ENCODE measurements at places on chromosomes 12 and 14. TPM values are rescaled to one million over a fixed set of nuclear protein-coding genes. Genes with fewer than 3 reads are reported as not detected.

Gene CD69
- 1.7 TPM for total RNA-seq

DNA sequence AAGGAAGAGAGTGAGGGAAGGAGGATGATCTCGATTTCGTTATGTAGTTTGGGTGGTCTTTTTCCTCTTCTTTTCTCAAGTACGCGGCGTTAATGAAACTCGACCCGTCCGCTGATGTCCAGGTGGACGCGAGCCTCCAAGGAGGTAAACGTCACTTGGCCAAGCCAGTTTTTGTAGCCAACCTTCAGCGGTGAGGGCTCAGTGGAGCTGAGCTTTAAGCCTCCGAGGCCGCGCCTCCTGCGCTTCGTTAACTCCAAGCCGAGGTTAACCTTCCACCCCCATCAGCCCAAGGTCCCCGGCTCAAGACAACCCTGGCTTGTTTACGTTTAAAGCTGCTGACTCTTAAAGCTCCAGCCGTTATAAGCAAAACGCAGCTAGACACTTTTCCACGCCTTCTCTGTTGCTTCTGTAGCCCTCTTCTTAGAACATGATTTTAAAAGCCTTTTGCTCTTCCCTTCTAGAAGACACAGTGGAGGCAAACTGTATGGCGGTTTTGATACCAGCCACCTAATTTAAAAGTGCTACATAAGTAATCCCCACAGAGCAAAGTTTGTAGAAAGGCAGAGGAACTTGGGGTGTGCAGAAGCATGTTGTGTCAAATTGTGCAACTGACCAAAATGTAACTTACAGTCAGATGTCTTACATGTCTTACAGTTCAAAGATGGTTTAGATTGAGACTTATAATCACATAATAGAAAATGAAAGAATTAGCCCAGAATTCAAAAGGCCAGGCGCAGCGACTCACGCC, 923 bp upstream of the ITPR2 start:
- H3K27me3 ChIP-seq, result no peaks in the 10 kb centered on the region
- peaks cover 24% of the 10 kb centered on the region for H3K4me1 ChIP-seq
- H3K36me3 ChIP-seq, result no peaks in the 10 kb centered on the region
- peak overlapping the region; percentile 77 for H3K4me3 ChIP-seq
- DNase-seq, result no peak

GRCh38 chr12:113440947-113441782, 19.0 kb downstream of the SDSL start:
- no peaks in the 10 kb centered on the region for H3K27me3 ChIP-seq
- H3K4me1 ChIP-seq, result no peaks in the 10 kb centered on the region
- H3K36me3 ChIP-seq, result no peaks in the 10 kb centered on the region

- DNase-seq, result no peak
- H3K4me1 ChIP-seq, result no peaks in the 10 kb centered on the region
- no peaks in the 10 kb centered on the region for H3K36me3 ChIP-seq
- H3K4me3 ChIP-seq, result no peak overlapping the region
- H3K27ac ChIP-seq, result no peak overlapping the region
Measured at GRCh38 chr12:104516821-104517220, 60.1 kb downstream of the CHST11 start.

- H3K36me3 ChIP-seq, result no peaks in the 10 kb centered on the region
- no peak overlapping the region for H3K4me3 ChIP-seq
- H3K4me1 ChIP-seq, result peaks cover 5% of the 10 kb centered on the region
- no peak overlapping the region for H3K27ac ChIP-seq
Measured at GRCh38 chr14:64865109-64865508, 14.6 kb downstream of the SPTB start.

Gene CMA1
- not detected for total RNA-seq

DNA sequence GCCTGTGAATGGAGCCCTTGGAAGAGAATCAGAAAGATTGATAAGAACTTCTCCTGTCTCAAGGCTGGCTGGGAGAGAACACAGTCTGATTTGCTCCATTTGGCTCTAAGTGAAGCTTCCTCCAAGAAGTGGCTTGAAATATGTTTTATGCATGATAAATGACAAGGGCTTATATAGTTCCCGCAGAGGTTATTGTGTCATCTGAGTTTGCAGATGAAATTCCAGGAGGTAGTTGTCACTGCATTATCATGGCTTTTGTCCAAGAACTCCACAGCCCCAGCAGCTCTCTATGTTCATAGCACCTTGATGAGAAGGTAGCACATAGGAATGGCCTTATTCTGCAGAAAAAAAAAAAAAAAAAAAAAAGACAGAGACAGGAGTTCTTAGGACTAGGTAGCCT, 108.5 kb downstream of the DACT1 start:
- H3K27me3 ChIP-seq, result no peaks in the 10 kb centered on the region
- H3K4me3 ChIP-seq, result no peak overlapping the region
- H3K4me1 ChIP-seq, result no peaks in the 10 kb centered on the region
- no peak for DNase-seq
- H3K36me3 ChIP-seq, result no peaks in the 10 kb centered on the region

Gene MYF6
- not detected for total RNA-seq

Gene CLEC1B
- not detected for total RNA-seq

- no peak for DNase-seq
- H3K27me3 ChIP-seq, result no peaks in the 10 kb centered on the region
- H3K36me3 ChIP-seq, result no peaks in the 10 kb centered on the region
- H3K4me1 ChIP-seq, result no peaks in the 10 kb centered on the region
- H3K4me3 ChIP-seq, result no peak overlapping the region
- no peak overlapping the region for H3K27ac ChIP-seq
Measured at GRCh38 chr14:66009089-66009488, 477.1 kb upstream of the CCDC196 start.

- no peaks in the 10 kb centered on the region for H3K4me1 ChIP-seq
- no peaks in the 10 kb centered on the region for H3K27me3 ChIP-seq
- peak overlapping the region; percentile 95 for H3K4me3 ChIP-seq
- no peaks in the 10 kb centered on the region for H3K36me3 ChIP-seq
- DNase-seq, result peak; percentile 63
Measured at GRCh38 chr12:45726603-45727300, 2.8 kb upstream of the ARID2 start.

Data from right atrium auricular region (tissue), 2 donors.